ENCODE measurements at places on chromosomes 11 and 22.

DNA sequence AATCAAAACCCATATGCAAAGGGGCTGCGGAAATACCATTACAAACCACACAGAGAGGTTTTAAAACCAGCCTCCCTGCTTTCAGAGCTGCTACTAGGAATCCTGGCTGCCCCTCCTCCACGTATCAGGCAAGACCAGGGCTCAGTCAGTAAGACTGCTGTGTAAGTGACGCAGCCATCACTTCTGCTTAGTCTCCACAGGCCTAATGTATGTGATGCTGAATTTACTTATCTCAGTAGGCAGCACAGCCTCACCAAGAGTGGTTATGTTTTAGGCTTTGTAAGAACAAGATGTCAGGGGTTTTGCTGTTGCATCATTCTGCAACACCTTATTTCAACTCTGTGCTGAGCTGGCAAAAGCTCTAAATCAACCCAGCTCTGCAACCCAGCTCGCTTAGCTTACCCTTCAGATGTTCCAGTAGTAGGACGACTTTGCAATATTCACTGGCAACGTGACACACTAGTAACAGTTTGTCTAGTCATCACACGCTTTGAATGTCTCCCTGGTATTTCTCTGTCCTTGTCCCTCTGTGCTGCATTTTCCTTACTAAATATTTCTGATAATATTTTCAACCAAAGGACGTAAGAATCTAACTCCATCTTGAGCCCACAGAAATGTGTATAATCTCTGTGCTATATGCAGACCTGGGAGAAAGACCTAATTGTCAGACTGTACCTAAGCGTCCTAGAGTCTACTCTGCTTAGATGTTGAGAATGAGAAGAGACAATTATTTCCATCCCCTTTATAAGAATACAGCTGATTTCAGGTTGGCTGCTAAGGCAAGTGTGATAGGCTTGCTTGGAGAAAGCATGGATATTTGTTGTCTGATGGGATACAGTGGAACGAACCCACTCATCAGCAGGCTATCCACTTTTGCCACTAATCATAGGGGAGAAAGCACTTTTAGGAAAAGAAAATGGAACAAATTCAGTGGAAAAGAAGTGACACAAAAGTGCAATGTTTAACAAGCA lies 72.2 kb downstream of the LARGE2 start:
- DNase-seq: peak; percentile 21

DNA sequence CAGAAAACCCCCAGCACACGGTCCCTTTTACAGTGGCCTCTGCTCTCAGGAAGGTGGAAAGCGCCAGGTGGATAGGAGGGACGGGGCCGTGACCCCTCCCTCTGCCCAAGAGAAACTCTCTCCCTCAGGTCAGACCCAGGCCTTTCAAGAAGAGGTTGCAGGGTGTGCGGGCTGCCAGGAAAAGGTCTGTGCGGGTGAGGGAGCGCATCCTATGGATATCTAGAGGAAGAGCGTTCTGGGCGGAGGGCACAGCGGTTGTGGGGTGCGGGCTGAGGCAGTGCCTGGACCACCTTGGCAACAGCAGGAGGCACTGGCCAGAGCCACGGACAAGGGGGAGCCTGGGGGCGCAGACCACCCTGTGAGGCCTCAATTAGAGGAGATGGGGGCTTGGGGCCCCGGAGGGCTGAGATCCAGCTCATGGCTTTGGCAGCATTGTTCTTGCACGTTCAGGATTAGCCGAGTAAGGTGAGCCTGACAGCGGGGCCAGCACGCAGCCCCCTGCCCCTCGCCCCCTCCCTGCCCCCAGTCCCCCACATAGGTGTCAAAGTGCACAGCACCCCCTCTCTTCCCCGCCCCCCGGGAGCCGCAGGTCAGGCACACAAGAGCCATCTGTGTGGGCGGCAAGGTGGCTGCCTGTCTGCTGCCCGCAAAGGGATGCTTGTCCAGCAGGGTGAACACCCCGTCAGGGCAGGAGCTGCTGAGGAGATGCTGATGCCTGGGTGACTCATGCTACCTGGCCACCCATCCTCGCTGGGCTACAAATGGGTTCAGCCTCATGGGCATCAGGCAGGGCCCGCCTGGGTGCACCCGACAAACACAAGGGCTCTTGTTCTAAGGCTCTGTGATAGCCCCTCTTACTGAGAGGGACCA lies 92.8 kb upstream of the KCNQ1OT1 start:
- no peak for DNase-seq

DNA sequence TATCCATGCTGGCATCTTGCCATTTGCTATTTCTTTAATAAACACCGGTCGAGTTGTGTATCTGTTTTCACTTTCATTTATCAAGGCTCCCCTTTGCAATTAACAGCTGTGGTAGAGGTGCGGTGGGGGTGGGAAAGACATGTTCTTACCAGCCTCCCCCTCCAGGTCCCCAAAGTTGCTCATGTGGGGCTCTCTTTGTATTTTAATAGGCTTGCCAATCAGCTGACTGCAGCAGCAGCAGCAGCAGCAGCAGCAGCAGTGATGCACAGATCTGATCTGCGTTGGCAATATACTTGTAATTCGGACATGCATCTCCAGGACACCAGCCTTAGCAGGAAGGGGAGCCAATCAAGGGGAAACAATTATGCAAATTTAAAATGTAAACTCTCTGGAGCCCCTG lies 40.3 kb upstream of the E2F8 start:
- no peak for DNase-seq

GRCh38 chr11:14894657-14895598 lies 2.9 kb upstream of the CYP2R1 start:
- no peak for DNase-seq

GRCh38 chr22:17638182-17638431 lies 450 bp upstream of the BCL2L13 start:
- DNase-seq: peak; percentile 77

- DNase-seq: no peak
Observed at GRCh38 chr22:48450188-48450825, 1377.4 kb downstream of the BRD1 start.

DNA sequence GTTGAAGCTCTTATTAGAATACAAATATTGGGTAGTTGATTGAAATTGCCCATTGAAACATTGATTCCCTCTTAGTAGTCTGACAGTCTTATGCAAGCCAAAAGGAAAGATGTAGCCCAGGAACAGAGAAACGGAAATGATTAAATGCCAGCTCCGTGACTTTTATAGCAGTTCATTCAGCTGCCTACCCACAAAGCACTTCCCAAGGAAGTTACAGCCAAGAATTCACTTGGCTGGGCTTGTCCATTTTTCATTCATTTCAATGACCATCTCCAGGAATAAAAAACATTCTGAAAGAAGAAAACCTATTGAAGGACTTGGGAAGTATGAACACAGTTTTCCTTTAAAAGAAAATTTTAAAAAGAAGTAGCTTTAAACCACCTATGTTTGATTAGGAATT lies 62.0 kb downstream of the NCAM1 start:
- DNase-seq: no peak

- no peak for DNase-seq
Observed at GRCh38 chr11:729492-730074, 17.7 kb upstream of the TALDO1 start.

- no peak for DNase-seq
Observed at GRCh38 chr11:32472226-32472625, 36.9 kb upstream of the WT1 start.

GRCh38 chr22:47460861-47461260 lies 698.4 kb downstream of the TBC1D22A start:
- no peak for DNase-seq

GRCh38 chr11:72750556-72751115 lies 1.6 kb downstream of the ARAP1 start:
- DNase-seq: no peak

DNA sequence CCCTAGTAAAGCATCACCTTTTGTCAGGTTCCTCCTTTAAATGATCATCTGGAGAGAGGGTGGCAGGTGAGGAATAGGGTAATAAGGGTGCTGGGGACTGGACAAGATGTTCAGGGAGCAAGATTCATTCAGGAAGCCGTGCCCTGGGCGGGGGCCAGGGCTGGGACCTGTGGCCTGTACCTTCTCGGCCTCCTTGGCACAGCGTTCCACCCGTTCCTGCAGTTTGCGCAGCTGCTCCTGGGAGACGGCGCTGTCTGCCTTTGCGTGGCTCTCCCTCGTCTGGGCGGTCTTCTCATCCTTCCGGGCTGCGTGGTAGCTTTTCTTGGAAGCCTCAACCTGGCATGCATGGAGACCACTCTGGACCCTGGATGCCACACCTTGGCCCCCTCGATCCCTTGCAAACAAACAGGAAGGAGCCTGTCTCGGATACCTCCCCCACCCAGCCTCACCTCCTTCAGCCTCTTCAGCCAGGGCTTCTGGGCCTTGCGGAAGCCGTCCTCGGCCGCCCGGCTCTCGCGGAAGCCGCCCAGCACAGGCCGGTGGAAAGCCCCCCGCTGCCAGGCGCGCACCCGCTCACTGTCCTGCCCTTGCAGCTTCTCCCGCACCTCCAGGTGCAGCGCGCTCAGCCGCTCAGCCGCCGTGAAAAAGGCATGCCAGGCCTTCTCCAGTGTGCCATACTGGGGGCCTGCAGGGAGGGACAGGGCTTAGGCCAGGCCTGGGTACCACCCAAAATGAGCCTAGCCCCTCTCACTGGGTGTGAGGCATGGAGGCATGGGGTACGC lies 3.5 kb upstream of the ARFGAP2 start:
- no peak for DNase-seq

GRCh38 chr11:62463121-62463542 lies 44.3 kb downstream of the SCGB1A1 start:
- peak; percentile 37 for DNase-seq

GRCh38 chr11:107669191-107669740 lies 42.6 kb downstream of the SLN start:
- no peak for DNase-seq

GRCh38 chr11:124656774-124657630 lies 16.5 kb downstream of the SIAE start:
- DNase-seq: no peak

GRCh38 chr11:120260616-120261015 lies 20.7 kb downstream of the POU2F3 start:
- no peak for DNase-seq

- DNase-seq: no peak
Observed at GRCh38 chr11:121889186-121889585, 226.8 kb downstream of the BLID start.

- DNase-seq: no peak
Observed at GRCh38 chr11:121763526-121763925, 310.8 kb upstream of the SORL1-AS1 start.

DNA sequence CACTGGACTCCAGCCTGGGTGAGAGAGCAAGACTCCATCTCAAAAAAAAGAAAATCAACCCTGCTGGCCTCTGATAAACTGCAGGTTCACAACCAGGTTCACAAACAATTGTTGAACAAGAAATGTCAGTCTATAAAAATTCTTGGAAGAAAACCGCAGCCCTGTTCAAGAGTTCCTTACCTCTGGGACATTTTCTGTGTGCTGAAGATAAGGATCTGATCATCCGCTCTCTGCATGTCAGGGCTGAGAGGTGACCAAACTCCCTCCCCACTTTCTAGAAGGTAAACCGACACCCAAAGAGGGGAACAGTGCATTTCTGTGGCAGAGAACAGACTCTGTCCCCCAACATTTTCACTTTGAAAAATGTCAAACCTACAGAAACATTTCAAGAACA lies 4.2 kb upstream of the UPK3A start:
- no peak for DNase-seq

- no peak for DNase-seq
Observed at GRCh38 chr11:81222491-81222890, 1511.2 kb downstream of the FAM181B start.

GRCh38 chr11:69475866-69476471 lies 5.5 kb upstream of the LINC01488 start:
- DNase-seq: no peak

DNA sequence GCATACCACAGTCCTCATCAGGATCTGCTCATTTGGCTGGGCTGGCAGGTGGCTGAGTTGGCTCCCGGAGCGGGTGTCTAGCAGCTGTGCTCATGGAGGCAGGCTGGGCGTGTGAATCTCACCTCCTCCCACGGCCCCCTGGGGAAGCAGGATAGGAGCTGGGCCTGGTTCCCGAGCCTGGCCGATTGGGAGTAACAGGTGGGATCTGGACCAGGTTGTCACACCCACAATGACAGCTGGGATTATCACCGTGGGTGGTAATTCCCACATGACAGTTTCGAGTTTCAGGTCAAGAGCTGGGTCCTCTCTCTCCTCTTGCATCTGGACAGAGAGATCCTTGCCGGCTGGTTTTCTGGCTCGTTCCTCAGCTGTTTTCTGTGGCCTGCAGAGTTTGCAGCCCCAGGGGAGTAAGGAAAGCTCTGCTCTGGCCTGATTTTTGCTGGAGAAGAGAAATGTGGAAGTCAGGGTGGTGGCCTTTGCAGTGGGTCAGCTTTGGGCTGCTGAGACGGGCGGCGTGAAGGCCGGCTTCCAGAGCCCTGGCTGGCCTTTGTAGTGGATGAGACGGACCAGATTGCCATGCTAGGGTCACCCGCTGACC lies 57.0 kb downstream of the BCR start:
- DNase-seq: no peak

DNA sequence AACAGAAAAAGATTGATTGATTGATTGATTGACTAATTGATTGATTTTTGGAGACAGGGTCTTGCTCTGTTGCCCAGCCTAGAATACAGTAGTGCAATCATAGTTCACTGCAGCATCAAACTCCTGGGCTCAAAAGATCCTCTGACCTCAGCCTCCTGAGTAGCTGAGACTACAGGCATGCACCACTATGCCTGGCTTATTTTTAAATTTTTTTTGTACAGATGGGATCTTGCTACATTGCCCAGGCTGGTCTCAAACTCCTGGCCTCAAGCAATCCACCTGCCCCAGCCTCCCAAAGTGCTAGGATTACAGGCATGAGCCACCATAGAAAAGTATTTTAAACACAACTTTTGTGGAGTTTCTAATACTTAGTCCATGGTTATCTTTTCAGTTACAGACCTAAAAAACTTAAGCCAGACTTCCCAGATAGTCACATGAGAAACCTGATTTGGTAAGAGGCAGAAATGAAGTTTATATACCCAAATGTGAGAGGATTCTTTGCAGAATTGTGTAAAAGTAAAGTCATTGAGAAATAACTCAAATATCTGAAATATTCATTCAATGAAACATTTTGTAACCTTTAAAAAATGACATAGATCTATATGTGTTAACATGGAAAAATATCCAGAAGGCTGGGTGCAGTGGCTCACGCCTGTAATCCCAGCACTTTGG lies 186.5 kb downstream of the SWAP70 start:
- DNase-seq: no peak

DNA sequence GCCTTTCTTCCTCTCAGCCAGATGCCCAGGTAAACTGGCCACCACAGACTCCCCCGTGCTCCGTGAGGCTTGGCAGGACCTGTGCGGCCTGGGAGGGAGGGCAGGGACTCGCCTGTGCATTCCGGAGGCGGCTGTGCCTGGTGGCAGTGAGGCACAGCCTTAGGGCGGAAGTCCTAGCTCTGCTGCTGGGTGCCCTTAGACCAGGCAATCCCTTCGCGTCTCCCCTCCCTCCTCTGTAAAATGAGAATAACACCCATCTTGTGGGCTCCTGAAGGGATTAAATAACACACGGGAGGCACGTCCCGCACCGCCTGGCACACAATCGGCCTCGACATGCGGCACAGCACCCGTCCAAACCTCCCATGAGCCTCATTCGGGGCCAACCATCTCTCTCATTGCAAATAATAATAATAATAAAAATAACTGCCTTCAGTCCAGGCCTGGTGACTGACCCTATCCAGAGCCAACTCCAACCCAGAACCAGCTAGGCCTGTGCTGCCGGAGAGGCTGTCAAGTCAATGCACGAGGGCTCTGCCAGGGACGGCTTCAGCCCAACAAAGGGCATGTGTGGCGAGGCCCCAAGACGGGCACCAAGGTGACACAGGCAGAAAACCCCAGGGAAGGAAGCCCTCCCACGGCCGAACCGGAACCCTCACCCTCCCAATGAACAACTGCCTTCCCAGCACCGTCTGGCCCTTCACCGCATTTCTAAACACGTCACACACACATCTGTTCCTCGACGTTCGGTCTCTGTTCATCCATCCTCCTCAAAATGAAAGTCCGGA lies 8.2 kb downstream of the LTO1 start:
- DNase-seq: no peak

All from common myeloid progenitor, CD34-positive (primary cell).